ENCODE measurements at places on chromosomes 13 and 19.

DNA sequence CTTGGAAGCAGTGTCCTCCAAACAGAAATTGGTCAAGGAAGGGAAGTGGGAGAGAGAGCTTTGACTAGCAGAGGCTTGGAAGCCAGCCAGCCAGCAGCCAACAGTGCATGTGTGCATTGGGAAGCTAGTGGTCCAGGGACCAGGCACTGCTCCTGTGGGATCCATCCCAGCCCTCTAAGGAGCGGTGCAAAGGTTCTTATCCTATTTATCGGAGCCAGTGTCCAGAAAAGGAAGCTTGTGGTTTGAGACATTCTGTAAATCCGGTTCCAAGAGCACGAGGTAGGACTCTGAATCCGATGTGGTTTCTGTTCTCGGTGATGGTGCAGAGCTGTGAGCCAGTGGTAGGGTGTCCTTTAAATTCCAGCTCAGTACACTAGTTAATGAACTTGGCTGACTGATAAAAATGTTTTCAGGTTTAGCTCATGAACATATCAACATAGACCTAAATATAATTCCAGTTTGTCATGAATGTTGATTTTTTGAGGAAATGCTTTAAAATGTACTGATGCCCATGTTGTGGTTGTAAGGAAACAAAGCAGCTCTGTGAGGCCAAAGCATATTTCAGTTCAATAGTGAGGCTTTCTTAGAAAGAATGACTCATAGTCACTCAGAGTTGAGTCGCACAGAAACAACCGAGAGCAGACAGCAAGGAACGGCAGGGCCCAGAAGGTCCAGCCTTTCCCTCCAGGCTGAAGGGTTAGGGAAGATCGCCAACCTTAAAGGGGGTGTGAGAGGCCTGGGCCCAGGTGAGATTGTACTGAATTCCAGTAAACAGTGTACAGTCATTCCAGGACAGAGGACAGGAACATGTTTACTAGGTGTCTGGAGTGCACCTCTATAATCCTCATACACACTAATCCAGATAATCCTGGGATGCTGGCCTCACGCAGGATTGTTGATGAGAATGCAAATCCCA lies 21.5 kb upstream of the GARRE1 start:
- peak; percentile 63 for DNase-seq

DNA sequence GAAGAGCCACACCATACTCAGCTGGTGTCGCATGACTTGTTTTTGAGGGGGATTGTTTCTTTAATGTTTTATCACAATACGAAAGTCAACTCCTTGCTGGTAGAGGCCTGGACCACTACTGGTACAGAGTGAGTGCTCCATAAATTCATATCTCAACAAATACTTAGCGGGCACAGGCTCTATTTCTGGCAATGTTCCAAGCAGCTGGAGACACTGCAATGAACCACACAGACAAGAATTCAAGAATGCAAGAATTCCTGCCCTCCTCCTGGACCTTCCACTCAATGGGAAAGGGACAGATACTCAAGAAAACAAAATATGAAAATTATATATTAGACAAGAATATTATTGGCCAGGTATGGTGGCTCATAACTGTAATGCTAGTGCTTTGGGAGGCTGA lies 5.1 kb upstream of the FXYD5 start:
- no peak for DNase-seq

DNA sequence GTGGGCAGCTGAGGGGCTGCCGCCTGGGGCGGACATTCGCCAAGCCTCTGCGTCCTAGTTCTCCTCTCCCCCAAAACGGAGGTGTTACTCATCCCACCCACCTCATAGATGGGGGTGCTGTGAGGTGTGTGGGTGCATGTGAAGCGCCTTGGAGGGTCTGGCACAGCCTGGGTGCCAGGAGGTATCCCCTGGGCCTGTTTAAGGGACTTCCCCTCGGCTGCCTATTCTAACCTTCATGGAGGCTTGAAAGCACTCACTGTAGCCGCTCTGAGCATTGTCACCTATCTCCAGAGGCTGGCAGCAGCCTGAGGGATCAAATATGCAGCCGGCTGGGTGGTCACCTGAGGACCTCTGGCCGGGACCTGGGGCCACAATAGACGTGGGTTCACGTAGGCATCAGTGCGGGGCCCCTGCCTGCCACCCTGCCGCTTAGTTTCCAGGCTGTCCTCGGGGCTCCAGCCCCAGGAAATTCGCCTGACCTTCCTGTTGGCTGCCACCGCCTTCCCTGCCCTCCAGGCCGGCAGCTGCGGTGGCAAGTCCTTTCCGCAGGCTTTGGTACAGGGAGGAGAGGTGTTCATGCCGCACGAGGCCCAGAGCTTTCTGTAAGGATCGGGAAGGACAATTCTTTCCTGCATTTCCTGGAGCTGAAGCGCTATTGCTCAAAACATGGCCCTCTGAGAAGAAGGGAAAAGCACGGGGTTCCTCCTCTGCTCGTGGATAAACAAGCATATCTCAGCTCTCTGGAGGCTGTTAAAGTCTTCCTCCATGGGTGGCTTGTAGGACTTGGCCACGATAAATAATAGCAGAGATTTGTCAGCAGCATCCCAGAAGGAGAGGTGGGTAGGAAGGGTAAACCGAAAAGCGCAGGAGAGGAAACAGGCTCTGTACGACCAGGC lies 4.6 kb downstream of the COL4A2 start:
- DNase-seq, result no peak

DNA sequence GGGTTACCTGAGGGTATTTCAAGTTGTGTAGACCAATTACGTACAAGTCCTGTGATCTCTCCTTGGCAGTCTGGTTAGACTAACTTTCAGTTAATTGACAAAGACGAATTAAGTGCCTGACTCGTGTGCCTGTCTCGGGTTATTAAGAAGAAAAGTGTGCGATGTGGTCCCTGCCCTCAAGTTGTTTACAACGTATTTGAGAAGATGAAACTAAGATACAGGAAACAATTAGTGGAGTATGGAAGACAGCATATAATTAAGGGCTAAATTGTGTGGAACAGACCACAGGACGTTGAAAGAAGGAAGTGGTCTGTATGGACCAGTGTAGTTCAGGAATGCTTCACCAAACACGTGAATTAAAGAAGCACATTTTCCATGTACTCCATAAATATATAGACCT lies 49.2 kb downstream of the KLF5 start:
- no peak for DNase-seq

DNA sequence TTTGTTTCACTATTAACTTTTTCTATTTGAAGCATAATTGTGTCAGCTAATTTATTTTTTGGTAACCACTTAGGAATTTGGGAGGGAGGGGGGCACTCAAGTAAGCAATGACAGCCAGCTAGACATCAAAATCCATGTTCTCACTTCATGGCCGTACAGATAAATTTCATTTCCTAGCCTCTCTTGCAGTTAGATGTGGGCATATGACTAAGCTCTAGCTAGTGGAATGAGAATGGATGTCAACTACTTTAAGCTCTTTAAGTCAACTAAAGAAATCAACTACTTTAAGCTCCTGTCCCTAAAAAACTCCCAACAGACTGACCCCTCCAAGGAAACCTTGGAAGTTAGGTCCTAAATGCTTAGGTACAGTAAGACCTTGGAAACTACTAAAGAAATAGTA lies 92.0 kb downstream of the KCNRG start:
- DNase-seq, result no peak

DNA sequence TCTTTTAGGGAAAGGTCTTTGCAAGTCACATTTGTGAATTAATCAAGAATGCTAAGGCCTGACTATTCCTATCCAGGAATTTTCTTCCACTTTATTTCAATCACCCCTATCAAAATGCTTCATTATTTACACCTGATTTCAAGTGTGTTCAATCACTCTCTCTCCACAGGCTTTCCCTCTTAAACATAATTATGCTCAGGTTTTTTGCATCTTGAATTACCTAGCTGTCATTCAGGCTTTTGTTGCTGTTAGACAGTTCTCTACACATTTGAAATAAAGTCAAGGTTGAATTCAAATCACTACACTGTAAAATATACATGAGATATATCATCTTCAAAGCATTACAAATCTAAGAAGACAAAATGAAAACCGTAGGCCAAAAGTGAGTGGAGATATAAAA lies 941.3 kb upstream of the SLITRK1 start:
- no peak for DNase-seq

GRCh38 chr13:71681901-71682613 lies 184.9 kb downstream of the DACH1 start:
- DNase-seq, result no peak

Measured in testis (tissue), 5 donors.